ENCODE measurements at places on chromosomes 6 and 20.

DNA sequence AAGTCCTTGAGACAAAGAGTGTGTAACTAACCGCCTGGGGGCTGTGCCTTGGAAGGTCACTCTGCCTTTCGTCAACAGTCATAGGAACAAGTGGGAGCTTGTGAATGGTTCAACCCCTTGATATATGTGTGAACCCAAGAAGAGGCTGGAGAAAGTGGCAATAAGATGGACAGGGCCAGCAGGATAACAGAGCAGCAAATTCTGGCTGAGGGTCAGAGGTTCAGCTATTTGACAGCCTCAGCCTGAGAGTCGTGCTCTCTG, 54.9 kb downstream of the CPNE5 start:
- no peak for DNase-seq

DNA sequence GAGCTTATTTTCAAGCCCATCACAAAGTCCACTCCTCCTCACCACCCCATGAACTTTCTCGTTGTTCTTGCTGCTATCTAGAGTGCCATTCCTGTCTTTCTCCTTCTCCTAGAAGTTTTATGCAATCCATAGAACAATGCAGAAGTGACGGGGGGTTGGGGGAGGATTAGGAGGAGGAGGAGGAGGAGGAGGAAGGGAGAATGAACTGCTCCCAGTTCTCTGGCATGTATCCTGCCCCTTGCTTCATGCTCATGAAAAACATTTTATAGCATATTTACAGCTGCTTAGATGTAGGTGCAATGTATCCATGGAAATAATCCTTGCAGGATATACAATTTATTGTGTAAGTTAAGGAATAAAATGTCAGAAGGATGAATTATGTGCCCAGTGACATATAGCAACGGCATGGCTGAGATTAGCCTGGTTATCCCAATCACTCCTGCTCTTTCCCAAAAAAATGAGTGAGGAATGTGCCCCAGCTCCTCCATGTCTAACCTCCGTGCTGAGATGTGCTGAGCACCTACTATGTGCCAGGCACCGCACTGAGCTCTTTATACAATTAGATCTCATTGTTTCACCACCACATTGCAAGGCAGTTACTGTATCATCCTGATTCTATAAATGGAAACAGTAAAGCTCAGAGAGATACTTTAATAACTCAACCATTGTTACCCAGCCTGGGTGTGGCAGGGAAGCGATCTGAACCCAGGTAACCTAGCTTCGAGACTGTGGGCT, 41.6 kb upstream of the TFAP2C start:
- DNase-seq, result no peak

DNA sequence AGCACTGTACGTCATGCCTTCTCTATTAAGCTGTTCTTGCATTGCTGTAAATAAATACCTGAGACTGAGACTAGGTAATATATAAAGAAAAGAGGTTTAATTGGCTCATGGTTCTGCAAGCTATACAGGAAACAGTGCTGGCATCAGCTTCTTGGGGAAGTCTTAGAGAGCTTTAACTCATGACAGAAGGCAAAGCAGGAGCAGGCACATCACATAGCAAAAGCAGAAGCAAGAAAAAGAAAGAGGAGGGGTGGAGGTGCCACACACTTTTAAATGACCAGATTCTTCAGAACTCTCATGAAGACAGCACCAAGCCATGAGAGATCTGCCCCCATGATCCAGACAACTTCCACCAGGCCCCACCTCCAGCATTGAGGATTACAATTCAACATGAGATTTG, 30.1 kb downstream of the CYB5R4 start:
- no peak for DNase-seq

DNA sequence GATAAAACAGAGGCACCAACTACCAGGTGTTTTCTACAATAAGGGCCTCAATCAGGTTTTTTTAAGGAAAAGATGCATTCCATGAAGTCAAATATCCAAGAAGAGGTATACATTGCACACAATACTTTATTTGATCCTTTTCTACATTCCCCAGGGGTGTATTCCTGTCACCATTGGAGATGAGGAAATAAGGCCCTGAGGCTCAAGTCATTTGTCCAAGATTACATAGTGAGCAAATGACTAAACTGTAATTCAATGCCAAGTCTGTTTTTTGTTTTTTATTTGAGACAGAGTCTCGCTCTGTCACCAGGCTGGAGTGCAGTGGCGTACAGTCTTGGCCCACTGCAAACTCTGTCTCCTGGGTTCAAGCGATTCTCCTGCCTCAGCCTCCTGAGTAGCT, 69.2 kb upstream of the CDYL start:
- no peak for DNase-seq

GRCh38 chr6:79814940-79815339, 132.4 kb downstream of the ELOVL4 start:
- DNase-seq, result no peak

GRCh38 chr20:58169450-58169849, 59.0 kb downstream of the ANKRD60 start:
- no peak for DNase-seq

DNA sequence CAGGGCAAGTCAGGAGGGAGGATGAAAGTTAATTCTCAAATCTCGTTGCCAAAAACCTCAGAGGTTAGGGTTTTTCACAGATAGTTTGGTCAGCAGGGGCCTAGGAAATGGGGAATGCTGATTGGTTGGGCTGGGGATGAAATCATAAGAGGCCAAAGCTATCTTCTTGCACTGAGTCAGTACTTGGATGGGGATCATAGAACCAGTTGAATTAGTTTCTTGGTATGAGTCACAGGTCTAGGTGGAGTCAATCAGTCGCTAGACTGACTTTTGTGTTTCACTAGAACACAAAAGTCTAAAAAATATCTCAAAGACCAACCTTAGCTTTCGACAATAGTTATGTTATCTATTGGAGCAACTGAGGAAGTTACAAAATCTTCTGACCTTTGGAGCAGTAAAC, 368.5 kb downstream of the TBC1D32 start:
- DNase-seq, result no peak

- no peak for DNase-seq
Observed at GRCh38 chr6:106629859-106630163, 433 bp downstream of the QRSL1 start.

- no peak for DNase-seq
Observed at GRCh38 chr6:168058691-168059551, 20.1 kb downstream of the FRMD1 start.

- no peak for DNase-seq
Observed at GRCh38 chr6:160215232-160215631, 43.4 kb downstream of the SLC22A2 start.

Measured in natural killer cell treated with Interleukin-12 subunit alpha and Interleukin-12 subunit beta and Interleukin-15 and Interleukin-18, amount 100 ng/mL, for 72 hours (primary cell).